ENCODE measurements at places on chromosomes 12 and 14.

DNA sequence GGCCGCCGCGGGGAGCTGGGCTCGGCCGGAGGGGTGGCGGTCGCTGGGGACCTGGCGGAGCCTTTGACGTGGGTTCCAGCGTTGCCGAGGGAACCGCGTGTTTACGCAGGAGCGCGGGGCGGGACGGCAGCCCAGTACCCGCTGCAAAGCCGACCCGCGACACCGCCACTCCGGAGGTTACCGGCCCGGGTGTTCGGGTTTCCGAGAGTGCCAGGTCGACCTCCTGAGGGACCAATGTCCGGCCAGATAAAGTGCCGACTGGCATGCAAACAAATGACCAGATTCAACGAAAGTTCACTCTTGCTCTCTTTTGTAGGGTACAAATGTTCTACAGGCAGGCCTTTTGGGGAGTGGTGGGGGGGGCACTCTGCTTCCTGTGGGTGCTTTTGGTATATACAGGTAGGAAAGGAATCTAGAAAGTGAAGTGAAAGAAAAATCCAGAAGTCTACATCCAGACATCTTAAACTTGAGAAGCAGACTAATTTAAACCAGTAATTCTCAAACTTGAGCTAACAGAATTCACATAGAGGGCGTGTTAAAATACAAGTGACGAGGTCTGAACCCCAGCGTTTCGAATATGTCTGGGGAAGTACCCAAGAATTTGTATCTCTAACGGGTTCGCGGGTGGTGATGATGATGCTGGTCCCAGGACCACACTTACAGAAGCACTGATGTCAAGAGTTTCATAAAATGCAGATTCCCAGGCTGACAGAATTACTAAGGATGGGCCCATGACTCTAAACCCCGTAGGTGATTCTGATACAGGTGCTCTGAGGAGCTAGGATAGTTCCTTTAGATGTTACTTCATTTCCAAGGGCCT is at the start of gene GPR135:
Gene GPR135 (minus strand): TSS at position 65 of the 820 bp plus-strand sequence. CDS start 154 bp downstream, outside the sequence.
- DNase-seq, result no peak

DNA sequence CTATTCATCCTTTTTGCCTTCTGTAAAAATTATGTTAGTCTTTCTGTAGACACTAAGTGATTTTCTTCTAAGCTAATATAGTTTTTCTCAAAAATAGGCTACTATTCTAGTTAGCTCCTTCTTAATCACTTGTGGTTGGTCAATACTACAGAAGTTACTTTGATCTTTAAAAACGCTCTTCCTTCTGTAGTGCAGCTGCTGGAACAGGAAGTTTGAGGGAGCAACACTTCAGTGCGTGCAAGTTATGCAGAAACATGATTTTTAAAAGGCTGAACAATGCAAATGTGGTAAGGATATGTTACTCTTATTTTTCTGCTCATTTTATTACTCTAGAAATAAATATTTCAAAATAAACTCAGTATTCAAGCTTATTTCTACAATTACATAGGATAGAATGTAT is 11.1 kb upstream of the RERGL start:
- no peak for DNase-seq

DNA sequence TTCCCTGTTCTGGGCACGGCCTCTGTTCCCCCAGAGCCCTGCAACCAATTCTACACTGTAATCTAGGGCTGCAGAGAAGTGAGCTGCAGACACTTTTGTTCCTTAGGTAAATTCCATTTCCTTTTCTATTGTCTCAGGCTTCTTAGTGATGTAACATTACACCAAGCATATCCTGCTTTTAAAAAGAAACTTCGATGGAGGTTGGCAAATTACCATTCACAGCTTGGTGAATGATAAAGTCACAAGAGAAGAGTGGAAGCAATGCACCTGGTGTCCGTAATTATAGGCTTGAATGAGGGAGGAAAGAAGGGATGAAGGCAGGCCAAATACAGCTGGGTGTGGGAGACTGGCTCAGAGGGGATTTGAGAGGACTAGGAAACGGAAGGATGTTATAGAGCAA is 68.6 kb downstream of the PPM1A start:
- DNase-seq, result no peak

- peak; percentile 7 for DNase-seq
Measured at GRCh38 chr12:578748-579419, 84.4 kb downstream of the NINJ2 start.

DNA sequence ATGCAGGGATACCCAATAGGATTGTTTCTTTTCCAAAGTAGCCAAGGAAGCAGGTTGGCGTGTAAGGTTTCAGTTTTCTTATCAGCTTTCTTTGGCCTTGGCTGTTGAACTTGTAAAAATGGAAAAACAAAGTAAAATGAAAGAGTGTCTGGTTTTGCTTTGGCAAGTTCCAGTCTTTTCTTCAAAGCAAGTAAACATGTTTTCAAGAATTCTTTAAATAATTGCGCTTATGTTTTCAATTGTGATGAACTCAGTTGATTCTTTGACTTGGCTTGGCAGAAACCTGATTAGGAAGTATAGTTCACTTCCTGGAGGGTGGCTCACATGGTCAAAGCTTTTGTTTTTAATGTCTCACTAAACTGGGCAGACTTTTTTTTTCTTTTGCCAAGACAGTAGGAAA is 112.2 kb upstream of the USP44 start:
- peak; percentile 19 for DNase-seq

GRCh38 chr14:103294091-103294490 is 39.9 kb upstream of the EIF5 start:
- DNase-seq, result no peak

- no peak for DNase-seq
Measured at GRCh38 chr14:77529963-77530362, 31.3 kb upstream of the ISM2 start.

- DNase-seq, result no peak
Measured at GRCh38 chr14:105861985-105862465, 335.6 kb downstream of the TMEM121 start.

DNA sequence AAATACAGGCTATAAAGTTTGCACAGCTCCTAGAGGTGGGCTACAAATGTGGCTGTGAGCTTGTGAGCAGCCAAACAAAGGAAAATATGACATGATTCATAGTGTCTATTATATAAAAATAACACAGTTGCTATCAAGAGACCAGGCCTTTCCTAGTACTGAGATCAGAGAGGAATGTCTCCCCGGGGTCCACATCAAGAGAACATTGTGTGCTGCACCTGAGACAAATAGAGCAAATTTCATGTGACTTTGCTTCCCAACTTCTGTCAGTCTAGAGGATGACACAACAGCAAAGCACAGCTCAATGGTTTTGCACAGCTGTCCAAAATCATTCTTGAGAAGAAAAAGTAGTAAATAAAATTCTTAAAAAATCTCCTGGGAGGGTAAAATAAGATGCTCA is 297.5 kb upstream of the PRKD1 start:
- DNase-seq, result no peak

GRCh38 chr14:65594153-65594881 is 181.8 kb downstream of the FUT8 start:
- DNase-seq, result peak; percentile 7

DNA sequence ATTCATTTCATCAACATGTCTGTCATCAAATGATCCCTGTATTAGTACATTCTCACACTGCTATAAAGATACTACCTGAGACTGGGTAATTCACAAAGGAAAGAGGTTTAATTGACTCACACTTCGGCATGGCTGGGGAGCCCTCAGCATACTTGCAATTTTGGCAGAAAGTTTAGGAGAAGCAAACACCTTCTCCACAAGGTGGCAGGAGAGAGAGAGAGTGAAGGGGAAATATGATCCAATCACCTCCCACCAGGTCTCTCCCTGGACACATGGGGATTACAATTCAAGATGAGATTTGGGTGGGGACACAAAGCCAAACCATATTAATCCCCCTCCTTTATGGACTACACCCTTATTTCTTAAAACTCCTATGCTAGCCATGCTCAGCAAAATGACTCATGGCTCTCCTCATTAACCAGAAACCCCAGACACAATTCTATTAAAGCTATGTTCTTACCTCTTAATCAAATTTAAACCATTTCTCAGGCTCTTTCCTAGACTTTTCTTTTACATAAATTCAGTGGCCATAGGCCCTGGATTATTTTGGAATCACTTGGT is 932.3 kb downstream of the FLRT2 start:
- no peak for DNase-seq

GRCh38 chr12:19627719-19628118 is 188.4 kb downstream of the AEBP2 start:
- no peak for DNase-seq

DNA sequence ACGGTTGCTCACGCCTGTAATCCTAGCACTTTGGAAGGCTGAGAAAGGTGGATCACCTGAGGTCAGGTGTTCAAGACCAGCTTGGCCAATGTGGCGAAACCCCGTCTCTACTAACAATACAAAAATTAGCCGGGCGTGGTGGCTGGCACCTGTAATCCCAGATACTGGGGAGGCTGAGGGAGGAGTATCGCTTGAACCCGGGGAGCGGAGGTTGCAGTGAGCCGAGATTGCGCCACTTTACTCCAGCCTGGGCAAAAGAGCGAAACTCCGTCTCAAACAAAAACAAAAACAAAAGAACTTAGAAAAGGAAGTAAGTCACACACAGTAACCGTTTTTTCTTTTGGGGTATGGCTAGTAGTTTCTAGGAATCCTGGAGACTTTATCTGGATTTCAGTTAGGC is 1.7 kb upstream of the PALS1 start:
- DNase-seq, result no peak

GRCh38 chr12:863285-863684 is 86.2 kb downstream of the RAD52 start:
- DNase-seq, result no peak

DNA sequence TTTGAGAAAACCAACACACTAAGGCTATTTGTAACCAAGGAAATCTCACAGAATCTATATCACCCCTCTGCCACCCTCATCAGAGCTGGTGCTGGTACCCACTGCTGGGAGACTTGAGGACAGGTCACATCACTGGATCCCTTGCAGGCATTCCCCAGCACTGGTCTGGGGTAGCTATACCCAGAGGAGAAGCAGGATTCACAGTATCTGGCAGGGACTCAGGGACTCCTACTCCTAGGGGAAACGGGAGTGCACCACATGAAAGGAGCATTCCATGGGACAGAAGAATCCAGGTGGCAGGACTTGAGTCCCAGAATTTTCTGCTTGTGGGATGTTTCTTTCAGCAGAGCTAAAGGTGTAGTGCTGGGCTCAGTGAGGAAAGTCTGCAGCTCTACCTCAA is 223.2 kb downstream of the ADGRD1 start:
- no peak for DNase-seq

- no peak for DNase-seq
Measured at GRCh38 chr14:75231320-75231719, 47.3 kb upstream of the FOS start.

DNA sequence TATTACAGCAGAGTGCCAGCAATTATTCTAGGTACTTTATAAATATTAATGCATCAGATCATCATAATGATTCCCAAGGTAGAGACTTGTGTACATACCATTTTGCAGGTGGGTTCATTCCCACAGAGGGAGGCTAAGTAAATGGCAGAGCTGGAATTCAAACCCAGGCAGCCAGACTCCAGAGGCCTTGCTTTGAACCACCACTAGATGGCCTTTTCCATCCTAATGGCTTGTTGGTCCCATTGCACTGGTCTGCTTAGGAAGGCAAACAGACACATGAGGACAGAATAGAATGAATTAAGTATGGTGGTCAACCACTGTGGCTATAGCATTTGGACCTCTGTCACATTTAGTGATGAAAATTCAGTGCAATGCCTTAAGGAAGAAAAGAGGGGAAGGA is 158.7 kb downstream of the METTL25 start:
- DNase-seq, result no peak

GRCh38 chr12:89494411-89495231 is 30.0 kb downstream of the GALNT4 start:
- peak; percentile 17 for DNase-seq

GRCh38 chr14:34713681-34714319 is 593 bp downstream of the CFL2 start:
- peak; percentile 64 for DNase-seq

DNA sequence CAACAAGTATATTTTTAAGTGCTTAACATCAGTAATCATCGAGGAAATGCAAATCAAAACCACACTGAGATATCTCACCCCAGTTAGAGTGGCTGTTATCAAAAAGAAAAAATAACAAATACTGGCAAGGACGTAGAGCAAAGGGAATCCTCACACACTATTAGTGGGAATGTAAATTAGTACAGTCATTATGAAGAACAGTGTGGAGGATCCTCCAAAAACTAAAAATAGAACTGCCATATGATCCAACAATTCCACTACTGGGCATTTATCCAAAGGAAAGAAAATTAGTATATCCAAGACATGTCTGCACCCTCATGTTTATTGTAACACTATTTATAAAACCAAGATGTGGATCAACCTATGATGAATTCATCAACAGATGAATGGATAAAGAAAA is 149.0 kb upstream of the PWP1 start:
- DNase-seq, result no peak

DNA sequence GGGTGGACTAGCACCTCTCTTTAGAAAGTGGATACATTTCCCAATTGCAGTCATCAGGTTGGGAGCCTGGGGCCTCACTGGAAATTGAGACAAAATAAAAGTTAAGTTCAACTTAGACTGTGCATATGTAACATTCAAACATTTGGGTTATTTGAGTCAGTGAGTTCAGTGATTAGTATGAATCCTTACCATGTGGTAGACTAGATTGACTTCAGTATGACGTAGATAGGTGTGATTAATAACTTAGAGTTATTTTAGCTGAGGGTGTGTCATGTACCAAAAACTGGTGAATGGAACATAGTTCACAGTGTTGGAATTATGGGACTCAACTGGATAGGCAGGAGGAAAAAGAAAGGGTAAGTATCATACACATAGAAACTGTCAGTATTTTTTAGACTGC is 8.0 kb upstream of the SSTR1 start:
- DNase-seq, result peak; percentile 24

DNA sequence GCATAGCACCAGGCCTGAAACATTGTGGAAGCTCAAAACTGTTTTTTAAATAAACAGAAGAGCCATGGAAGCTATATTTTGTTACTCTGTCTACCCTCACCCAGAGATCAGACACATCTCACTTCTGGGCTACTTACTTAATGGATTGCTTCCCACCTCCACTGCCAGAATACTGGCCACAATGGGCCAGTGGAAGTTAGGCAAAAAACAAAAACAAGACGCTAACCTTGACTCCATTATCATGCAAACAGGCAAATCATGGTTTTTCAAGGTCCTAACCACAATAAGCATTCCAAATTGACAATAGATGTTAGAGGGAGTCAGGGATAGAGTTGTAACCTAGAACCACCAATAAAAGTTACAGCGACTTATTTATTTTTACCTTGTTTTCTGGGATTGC is 52.7 kb upstream of the PTCSC3 start:
- no peak for DNase-seq

DNA sequence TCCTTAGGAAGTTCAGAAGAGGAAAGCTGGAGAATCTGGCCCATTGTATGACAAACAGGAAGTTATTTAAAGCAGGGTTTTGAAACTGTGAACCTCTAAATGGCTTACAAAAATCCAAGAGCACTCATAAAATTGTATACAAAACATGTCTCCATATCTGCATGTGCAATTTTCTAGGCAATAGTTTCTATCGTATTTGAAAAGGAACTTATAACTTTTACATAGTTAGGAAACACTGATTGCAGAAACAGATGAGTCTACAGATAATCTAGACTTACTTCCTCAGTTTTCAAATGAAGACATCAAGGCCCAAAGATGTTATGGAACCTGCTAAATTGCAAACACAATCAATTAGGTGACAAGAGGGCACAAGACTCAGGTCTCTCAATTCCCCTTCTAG is 53.3 kb upstream of the ETV6 start:
- no peak for DNase-seq

GRCh38 chr12:81162391-81163136 is 84.7 kb downstream of the ACSS3 start:
- DNase-seq, result no peak

All from AG20443 (cell line).